ENCODE measurements at places on chromosomes 3 and 15. TPM values are rescaled to one million over a fixed set of nuclear protein-coding genes. Genes with fewer than 3 reads are reported as not detected.

Gene SCAANT1
- total RNA-seq, result not detected

Gene ZNF621
- 11.6 TPM for total RNA-seq

Gene CDHR4
- total RNA-seq, result 0.48 TPM

Gene HDDC3
- 22.6 TPM for total RNA-seq

Gene DZIP1L
- 8.1 TPM for total RNA-seq

Gene ATP2C1
- total RNA-seq, result 70.3 TPM

- peaks cover 39% of the 10 kb centered on the region for H3K4me1 ChIP-seq
- no peaks in the 10 kb centered on the region for H3K36me3 ChIP-seq
- DNase-seq, result peak; percentile 77
- no peak overlapping the region for H3K27ac ChIP-seq
- H3K4me3 ChIP-seq, result no peak overlapping the region
- no peaks in the 10 kb centered on the region for H3K27me3 ChIP-seq
These were observed 88.6 kb upstream of the ZNF280D start for GRCh38 chr15:56821721-56822425.

- H3K27ac ChIP-seq, result no peak overlapping the region
- H3K4me3 ChIP-seq, result no peak overlapping the region
- no peak for DNase-seq
- no peaks in the 10 kb centered on the region for H3K27me3 ChIP-seq
- H3K36me3 ChIP-seq, result no peaks in the 10 kb centered on the region
These were observed 107.2 kb downstream of the PGPEP1L start for GRCh38 chr15:98900356-98900755.

GRCh38 chr3:11130385-11130784 lies 23.9 kb upstream of the HRH1 start:
- no peaks in the 10 kb centered on the region for H3K4me1 ChIP-seq
- H3K4me3 ChIP-seq, result no peak overlapping the region
- no peak overlapping the region for H3K27ac ChIP-seq
- H3K27me3 ChIP-seq, result no peaks in the 10 kb centered on the region
- H3K36me3 ChIP-seq, result no peaks in the 10 kb centered on the region
- no peak for DNase-seq

GRCh38 chr15:48602358-48603122 lies 43.0 kb downstream of the FBN1 start:
- DNase-seq, result peak; percentile 87
- peaks cover 31% of the 10 kb centered on the region for H3K4me1 ChIP-seq
- H3K36me3 ChIP-seq, result no peaks in the 10 kb centered on the region
- no peaks in the 10 kb centered on the region for H3K27me3 ChIP-seq

GRCh38 chr3:33331414-33331813 lies 54.2 kb downstream of the FBXL2 start:
- no peaks in the 10 kb centered on the region for H3K4me1 ChIP-seq
- H3K36me3 ChIP-seq, result no peaks in the 10 kb centered on the region

GRCh38 chr15:66630801-66631351 lies 65.1 kb upstream of the LCTL start:
- DNase-seq, result no peak
- H3K4me3 ChIP-seq, result no peak overlapping the region
- H3K4me1 ChIP-seq, result no peaks in the 10 kb centered on the region
- H3K36me3 ChIP-seq, result no peaks in the 10 kb centered on the region
- no peaks in the 10 kb centered on the region for H3K27me3 ChIP-seq
- H3K27ac ChIP-seq, result no peak overlapping the region

DNA sequence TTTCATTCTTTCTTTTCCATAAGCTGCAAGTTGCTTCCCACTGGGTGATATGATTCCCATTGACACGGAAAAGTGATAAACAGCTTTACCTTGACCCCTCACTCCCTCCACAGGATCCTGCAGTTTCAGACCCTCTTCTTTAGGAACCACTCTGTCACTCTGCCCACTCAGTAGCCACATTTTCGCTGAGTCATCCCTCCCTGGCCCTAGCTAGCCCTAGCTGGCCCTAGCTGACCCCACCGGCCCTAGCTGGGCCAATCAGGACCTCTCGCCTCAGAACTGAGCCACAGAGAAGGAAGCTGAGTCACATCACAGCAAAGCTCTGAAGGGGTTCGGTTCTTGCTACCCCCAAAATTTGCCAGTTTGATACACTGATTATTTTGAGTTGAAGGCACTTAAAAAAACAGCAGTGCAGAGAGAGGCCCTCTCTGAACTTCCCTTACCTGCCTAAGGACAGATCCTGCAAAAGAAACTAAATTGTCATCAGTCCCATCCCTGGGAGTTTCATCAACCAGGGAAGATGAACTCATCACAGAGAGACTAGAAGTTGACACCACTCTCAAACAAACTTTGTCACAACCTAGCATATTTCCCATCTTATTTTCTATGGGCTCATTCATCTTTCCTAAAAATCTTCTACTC lies 233.5 kb upstream of the PROK2 start:
- no peaks in the 10 kb centered on the region for H3K4me1 ChIP-seq
- no peaks in the 10 kb centered on the region for H3K36me3 ChIP-seq
- DNase-seq, result no peak

- H3K27me3 ChIP-seq, result no peaks in the 10 kb centered on the region
- H3K4me1 ChIP-seq, result no peaks in the 10 kb centered on the region
- H3K36me3 ChIP-seq, result peaks cover 58% of the 10 kb centered on the region
- no peak overlapping the region for H3K27ac ChIP-seq
- no peak overlapping the region for H3K4me3 ChIP-seq
- DNase-seq, result no peak
These were observed 11.4 kb downstream of the CEP97 start for GRCh38 chr3:101735833-101736232.

- H3K36me3 ChIP-seq, result peaks cover 28% of the 10 kb centered on the region
- H3K4me3 ChIP-seq, result no peak overlapping the region
- H3K4me1 ChIP-seq, result peaks cover 9% of the 10 kb centered on the region
- DNase-seq, result no peak
These were observed 54.8 kb downstream of the UBP1 start for GRCh38 chr3:33385423-33385822.

DNA sequence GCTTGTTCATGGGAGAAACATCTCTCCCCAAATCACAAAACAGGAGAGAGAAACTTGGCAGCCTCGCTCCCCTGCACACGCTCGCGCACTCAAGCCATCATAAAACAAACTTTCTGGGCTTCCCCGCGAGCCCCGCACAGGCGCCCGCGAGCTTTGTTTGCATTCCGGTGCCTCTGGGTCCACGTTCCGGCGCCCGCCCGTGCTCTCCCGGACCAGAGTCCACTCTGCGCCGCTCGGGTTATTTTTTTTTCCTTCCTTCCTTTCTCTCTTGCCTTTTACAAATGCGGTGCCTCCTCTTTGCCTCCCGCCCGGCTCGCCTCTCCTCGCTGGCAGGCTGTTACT lies 363 bp downstream of the MAGI1 start:
- H3K27me3 ChIP-seq, result no peaks in the 10 kb centered on the region

DNA sequence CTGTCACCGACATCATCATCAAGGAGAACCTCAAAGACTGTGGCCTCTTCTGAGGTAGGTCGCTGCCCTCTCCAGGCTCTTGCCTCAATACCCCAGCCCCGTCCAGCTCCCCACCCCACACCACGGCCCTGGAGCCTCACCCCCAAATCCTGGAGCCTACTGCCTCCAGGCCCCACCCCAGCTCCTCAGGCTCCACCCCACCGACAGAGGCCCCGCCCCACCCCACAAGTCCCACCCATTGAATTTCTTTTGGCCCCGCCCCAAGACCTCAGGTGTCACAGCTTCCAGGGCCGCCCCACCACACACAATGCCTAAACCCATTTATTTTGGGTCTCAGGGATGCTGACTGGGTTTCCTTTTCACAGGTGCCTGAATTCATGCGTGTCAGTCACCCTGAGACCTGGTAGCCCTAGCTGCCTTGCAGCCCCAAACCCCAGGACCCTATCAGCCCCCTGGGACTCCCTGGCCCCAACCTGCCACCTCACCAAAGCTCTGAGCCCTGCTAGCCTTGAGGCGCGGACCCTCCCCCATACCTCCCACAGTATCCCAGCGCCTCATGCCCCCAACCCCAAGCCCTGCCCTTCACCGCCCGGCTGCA lies 3.6 kb downstream of the GNAT1 start:
- no peak overlapping the region for H3K27ac ChIP-seq
- no peak for DNase-seq
- no peaks in the 10 kb centered on the region for H3K36me3 ChIP-seq
- H3K4me3 ChIP-seq, result no peak overlapping the region
- H3K4me1 ChIP-seq, result no peaks in the 10 kb centered on the region

DNA sequence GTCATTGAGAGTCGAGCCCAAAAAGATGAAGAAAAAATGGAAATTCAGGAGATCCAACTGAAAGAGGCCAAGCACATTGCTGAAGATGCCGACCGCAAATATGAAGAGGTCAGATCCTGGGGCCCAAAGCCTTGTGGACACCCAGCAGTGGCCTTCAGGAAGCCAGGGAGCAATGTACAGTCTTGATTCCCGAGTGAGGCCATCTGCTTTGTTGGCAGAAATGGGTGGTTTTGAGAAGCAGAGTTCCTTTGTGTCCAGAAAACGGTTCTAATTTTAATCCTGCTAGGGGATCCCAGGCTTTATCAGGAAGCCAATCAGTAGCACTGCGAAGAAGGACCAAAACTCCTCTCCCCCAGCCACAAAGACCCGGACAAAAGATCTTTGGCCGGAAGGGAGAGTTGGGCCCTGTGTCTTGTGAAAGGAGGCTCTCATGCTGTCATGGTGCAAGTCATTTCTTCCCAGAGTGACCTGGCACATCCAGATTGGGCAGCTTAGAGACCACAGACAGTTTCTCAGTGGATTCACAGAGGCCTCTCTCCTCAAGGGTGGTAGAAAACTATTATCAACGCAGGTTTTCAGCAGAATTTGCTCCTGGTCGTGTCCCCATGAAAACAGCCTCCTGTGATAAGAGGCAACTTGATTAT lies 17.1 kb downstream of the TPM1 start:
- H3K36me3 ChIP-seq, result no peaks in the 10 kb centered on the region
- no peaks in the 10 kb centered on the region for H3K27me3 ChIP-seq
- peaks cover 6% of the 10 kb centered on the region for H3K4me1 ChIP-seq
- no peak for DNase-seq

GRCh38 chr15:29670266-29670665 lies 152.0 kb downstream of the TJP1 start:
- H3K4me3 ChIP-seq, result no peak overlapping the region
- DNase-seq, result no peak
- no peak overlapping the region for H3K27ac ChIP-seq
- H3K36me3 ChIP-seq, result no peaks in the 10 kb centered on the region

DNA sequence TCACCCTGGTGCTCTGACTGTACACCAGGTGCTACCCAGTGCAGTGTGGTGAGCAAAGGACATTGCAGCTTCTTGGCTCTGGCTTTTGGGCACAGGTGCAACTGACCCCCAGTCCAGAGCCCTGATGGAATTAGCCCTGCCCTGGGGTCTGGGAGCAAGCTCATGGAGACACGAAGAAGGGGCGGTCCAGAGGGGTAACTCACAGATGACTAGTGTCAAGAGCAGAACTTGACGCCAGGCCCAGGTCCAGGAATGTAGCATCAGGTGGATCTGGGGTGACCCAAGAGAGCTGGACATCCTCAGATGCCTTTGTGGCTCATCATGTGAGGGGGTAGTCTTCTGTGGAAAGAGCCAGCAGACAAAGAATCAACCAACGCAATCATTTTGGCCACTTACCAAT lies 88.9 kb downstream of the ASB7 start:
- H3K27ac ChIP-seq, result no peak overlapping the region
- no peak for DNase-seq
- H3K4me1 ChIP-seq, result no peaks in the 10 kb centered on the region
- H3K4me3 ChIP-seq, result no peak overlapping the region
- no peaks in the 10 kb centered on the region for H3K36me3 ChIP-seq

Measured in A673 (cell line).